Left cardiac atrium (tissue), 4 donors: ENCODE measurements at places on chromosomes 6 and 20. TPM values are rescaled to one million over a fixed set of nuclear protein-coding genes. Genes with fewer than 3 reads are reported as not detected.

Gene TAF11
- 16.6 TPM for total RNA-seq

Gene RIPPLY2
- total RNA-seq, result not detected

Gene MAP7
- total RNA-seq, result 2.2 TPM

Gene NRSN1
- total RNA-seq, result not detected

- DNase-seq, result no peak
These were observed 30.0 kb downstream of the RSPO3 start for GRCh38 chr6:127148511-127148910.

DNA sequence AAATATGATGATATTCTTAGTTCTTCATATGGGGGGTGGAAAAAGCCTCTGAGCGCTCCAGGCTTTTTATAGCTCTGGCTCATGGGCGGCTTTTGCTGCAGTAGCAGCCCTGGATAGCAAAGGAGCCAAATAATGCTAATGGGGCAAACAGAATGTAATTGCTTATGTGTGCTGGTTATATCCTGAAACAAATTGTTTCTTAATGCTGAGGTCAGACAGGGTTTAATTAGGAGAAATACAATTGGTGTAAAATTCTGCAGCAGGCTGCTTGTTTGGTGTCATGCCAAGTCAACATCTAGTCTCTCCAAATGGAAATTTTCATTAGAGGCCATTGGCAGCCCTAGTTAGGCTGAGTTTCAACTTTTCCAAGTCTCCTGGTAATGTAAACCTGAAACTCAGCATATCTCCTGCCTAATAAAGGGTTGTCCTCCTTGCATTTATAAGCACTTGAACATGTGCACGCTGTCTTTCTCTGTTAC is 530.1 kb upstream of the NOX3 start:
- DNase-seq, result peak; percentile 22

DNA sequence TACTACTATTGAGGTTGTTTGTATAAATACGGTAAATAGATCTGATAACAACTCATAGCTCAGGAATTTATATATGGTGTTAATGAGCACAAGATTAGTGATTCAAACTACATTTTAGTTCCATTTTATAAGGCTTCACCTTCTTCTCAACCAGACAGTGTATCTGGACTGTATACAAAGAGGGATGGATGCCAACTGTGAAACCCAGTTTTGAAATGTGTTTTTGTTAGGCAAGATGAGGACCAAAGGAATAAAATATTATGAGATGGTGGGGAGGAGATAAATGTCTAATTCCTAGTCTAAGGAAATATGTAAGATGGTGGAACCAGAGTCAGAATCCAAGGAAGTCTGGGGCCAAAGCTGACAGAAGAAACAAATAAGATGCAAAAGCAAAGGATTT is 329.0 kb downstream of the GRIK2 start:
- DNase-seq, result no peak

DNA sequence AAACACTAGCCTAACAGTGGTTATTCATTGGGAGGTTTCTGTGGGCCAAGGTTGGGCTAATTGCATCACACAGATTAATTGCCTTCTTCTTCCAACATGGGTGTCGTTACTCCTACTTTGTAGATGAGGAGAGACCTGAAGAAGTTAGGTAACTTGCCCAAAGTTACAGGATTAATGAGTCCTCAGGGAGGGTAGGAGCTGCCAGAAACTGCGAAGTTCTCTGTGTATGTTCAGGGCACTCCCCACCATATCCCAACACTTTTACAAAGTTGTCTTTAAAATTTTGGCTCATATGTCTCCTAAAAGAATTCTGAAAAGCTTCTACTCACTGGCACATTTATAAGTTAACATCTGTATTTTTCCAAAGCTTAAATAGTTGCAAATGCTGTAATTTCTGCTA is 323.5 kb upstream of the HSF2 start:
- DNase-seq, result no peak

DNA sequence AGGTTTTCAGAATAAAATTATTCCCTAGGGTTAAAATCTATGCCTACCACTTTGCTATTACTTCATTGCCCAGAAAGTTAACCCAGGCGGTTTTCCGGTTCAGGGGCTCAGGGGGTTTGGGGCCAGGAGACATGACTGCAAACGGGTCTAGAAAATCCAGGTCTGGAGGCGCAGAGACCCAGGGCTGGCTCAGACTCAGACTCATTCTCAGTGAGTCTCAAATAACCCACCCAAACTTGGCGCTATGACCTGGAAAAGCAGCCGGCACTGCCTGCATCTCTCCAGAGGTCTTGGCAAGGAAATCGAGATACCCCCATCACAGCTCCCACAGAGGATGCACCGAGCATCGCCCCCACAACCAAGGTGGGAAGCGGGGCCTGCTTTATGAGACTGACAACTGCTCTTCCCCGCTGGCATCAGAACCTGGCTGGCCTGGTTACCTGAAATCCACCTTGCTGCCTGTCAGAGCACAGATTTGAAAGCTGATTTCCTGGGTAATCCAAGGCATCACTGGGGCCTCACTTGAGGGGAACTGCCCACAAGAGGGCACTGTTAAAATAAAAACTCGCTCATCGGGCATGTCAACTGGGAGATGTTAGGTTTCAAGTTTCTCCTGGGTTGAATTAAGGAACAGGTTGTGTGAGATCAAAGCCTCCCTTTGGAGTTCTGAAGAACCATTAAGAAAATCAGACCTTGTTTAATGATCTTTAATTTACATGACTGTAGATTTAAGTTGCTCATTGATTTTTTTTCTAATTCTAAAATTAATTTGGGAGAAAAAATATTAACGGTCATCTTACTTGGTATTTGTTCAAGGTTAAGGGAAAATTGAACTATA is 55.1 kb downstream of the KIF16B start:
- no peak for DNase-seq

DNA sequence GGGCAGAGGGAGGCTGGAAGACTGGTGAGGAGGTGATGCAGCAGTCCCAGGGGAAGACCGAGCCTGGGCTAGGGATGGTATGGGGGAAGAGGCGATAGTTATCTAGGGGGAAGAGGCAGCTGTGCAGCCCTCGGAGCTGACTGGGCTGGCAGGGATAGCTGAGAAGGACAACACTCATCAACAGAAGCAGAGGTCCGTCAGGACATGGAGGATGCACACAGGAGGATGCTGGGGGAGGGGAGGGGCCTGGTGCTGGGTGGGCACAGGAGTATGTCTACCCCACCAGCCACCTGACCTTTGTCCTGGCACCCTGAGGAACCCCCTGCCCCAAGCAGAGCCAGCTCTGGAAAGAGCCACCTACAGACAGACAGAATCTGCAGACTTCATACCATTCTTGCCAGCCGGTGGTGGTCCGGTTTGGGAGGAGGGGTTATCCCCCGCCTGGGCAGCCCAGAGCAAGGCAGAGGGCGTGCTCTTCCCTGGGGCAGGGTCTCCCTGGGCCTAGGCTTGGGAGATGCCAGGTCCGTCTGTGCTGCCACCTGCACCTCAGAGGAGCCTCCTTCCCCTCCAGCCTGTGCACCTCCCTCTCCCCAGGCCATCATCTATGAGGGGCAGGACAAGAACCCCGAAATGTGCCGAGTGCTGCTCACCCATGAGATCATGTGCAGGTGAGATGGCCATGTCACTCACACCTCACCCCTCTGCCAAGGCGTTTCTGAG is 14.9 kb downstream of the EBF4 start:
- DNase-seq, result no peak

GRCh38 chr20:2834401-2835110 is 5.9 kb downstream of the PCED1A start:
- no peak for DNase-seq

DNA sequence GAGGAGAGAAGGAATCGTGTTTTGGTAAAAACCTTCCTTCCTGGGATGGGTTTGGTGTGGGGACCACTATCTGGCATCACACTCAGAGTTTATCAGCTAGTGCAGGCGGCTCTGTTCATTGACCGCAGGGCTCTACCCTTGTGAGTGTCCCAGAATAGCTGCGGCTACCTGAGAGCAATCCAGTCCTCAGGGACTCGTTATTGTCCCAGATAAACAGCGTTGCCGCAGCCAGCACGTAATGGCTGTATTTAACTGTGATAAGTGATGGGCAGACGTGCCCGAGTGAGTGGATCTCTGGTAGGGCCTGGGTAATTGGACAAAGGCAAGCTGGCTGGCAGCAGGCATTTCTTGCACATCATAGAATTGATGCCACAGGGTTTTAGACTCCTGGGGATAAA is 163.3 kb downstream of the SOBP start:
- peak; percentile 48 for DNase-seq

DNA sequence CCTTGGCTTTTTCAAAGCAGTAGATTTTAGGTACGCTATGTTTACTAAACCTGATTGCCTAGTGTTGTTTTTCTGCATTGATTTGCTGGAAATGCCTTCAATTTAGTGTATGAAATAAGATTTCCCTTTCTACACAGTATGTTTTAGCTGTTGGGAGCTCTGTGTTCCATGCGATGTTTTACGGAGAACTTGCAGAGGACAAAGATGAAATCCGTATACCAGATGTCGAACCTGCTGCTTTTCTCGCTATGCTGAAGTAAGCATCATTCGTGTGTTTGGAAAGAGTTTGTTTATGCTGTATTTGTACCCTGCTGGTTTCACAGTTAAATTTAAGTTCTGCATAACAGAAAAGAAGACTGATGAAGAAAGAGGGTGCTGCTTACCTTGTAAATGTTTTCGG is 1.9 kb downstream of the BTBD3 start:
- DNase-seq, result no peak

DNA sequence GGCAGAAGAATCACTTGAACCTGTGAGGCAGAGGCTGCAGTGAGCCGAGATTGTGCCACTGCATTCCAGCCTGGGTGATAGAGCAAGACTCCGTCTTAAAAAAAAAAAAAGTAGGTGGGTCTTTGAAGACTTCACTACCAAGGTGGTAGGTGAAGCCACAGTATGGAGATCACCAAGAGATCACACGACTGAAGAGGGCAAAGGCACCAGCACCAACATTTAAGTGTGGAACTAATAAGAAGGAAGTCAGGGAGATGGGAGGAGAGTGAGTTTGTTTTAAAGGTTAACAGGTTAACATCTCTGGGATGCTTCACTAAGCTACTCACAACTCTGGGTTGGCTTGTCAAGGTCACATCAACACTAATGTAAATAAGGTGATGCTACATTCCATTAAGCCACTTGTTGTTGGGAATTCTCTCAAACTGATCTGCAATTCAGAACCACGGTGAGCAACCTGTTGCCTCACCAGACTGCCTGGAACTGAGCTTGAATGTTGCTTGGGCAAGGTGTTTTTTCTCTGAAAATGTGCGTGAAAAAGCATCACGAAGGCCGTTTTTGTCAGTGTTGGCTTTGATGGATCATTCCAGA is 48.7 kb downstream of the KCTD20 start:
- no peak for DNase-seq

GRCh38 chr6:161674930-161675682 is 401.2 kb upstream of the AGPAT4 start:
- no peak for DNase-seq

DNA sequence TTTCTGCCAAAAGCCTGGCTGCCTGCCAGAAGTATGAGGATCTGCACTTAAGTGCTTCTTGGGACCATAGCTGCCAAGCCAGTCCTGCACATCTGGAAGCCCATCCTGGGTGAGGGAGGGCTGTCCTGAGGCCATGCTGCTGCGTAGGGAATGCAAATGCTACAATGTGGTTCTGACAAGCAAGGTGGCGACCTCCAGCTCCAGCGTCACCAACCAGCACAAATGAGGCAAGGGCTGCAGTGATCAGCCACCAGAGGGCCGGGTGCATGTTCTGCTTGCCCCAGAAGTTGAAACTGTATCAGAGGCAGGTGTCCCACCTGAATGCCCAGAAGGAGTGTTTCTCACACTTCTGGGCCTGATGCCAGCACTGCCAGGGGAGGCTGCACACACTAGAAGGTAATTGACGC is 99.1 kb upstream of the KCNQ5 start:
- no peak for DNase-seq

- no peak for DNase-seq
These were observed 1.6 kb upstream of the UBD start for GRCh38 chr6:29561091-29561490.

DNA sequence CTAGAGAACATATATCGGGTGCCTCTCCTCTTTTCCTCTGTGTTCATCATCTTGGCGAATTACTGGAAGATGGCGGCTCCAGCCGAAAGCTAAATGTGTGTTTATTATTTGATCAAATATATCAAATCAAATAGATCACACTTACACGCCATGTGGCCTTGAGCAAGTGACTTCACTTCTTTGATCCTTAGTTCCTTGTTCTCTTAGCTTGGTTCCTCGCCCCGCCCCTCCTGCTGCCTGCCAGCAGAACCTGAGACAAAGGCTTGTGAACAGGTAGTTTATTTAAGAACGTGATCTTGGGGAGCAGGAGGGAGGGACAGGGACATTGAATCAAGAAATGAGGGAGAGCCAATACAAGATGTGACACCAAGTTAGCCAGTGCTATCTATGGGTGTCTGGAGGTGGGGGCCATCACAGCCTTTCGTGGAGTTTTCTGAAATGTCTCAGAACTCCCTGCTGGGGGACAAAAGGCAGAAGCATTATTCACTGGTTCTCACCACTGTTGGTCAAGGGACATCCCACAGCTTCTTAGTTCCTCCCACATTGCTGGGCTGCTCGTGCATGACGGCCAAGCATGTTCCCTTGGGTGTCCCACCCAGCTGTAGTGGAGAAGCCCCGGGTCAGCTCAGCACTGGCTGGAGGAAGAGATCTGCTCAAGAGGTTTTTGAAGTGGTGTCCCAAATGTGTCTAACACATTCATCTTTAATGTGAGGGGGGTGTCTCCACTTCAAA is 44.9 kb upstream of the RNF24 start:
- DNase-seq, result peak; percentile 54

DNA sequence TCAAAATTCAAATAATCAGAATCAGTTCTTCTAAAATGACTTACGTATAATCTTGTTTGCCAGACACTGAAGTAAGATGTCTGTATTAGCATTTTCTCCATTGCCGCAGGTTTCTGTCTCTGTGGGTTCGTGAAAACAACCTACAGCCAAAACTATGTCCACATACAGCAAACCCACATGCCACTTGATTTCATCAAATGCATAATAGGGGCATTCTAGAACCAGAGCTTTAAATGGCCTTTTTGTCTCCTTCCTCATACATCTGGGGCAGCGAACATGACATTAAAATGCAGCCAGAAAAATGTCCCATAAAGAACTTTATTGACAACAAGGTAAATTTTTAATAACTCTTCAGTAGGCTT is 90.2 kb upstream of the QKI start:
- no peak for DNase-seq

- DNase-seq, result no peak
These were observed 224.6 kb upstream of the FOXQ1 start for GRCh38 chr6:1087154-1087843.

DNA sequence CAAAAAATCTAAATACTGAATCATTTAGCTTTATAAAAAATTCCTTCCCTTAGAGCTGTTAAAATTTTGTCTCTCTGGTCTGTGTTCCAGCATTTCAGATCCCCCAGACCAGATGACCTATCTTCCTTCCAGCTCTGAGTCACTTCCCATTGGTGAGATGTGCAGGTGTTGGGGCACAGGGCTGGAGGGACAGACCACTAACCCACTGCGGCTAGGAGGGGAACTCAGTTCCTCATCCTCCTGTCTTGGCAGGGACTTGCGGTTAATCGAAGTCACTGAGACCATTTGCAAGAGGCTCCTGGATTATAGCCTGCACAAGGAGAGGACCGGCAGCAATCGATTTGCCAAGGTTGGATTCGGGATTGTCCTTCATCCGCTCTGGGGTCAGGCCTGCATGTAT is 6.0 kb downstream of the CNPY3 start:
- no peak for DNase-seq

- no peak for DNase-seq
These were observed 882.0 kb downstream of the TFAP2A start for GRCh38 chr6:9532621-9533557.
